Fibroblast of the aortic adventitia (primary cell): ENCODE measurements at places on chromosomes 11 and 22.

- DNase-seq, result peak; percentile 87
These were observed 14.8 kb upstream of the CARD10 start for GRCh38 chr22:37533995-37534394.

- DNase-seq, result no peak
These were observed 56.4 kb downstream of the ANO1 start for GRCh38 chr11:70134490-70134889.

- DNase-seq, result peak; percentile 45
These were observed 5.8 kb downstream of the ZBTB44 start for GRCh38 chr11:130308886-130309285.

GRCh38 chr11:31764261-31764660, 46.9 kb downstream of the PAX6 start:
- DNase-seq, result no peak

DNA sequence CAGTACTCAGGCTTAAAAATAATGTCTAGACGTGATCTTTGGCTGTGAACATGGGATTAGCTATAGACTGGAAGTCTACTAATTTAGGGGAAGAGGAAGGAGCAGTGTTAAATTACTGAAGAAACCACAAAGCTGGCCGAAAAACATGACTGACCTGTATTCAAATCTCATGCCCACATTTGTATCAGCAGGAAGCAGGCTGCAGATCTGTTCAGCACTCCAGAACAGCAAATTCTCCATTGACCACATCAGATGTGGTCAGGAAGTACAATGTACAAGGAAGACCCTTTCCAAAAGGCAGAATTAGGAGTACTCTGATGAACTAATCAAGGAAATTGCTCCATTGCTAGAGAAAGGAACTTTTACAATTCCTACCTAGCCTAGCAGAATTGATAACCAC, 31.7 kb downstream of the DCDC1 start:
- no peak for DNase-seq

DNA sequence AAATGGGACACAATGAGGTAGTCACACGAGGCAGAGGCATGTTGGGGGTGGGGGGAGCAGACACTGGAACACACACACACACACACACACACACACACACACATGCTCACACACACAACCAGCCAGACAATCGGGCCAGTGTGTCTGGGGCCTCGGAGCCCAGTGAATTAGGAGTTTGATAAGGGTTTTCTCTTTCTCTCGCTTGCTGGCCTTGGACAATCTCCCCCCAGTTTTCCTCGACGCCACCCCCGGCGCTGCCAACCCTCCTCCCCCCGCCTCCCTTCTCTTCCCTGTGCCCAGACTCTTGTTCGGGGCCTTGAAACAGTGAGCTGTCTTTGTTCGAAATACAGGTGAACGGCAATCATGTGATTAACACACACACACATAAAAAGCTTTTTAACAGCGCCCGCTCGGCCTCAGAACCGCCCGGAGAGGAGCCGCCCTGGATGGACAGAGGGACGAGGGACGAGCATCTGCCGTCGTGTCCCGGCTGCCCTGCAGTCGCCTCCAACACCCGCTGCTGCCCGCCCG, 1.5 kb upstream of the SOX10 start:
- DNase-seq, result no peak

- DNase-seq, result no peak
These were observed 26.3 kb upstream of the SORL1 start for GRCh38 chr11:121425828-121426227.

- DNase-seq, result peak; percentile 27
These were observed 1.0 kb downstream of the ZBTB16 start for GRCh38 chr11:114060392-114061047.
